CD4-positive, alpha-beta T cell (primary cell): ENCODE measurements at places on chromosomes 6 and 20.

GRCh38 chr20:37316116-37316774 is 26.8 kb downstream of the MANBAL start:
- DNase-seq, result no peak

- no peak for DNase-seq
Measured at GRCh38 chr6:35086636-35087360, 54.3 kb downstream of the TCP11 start.

DNA sequence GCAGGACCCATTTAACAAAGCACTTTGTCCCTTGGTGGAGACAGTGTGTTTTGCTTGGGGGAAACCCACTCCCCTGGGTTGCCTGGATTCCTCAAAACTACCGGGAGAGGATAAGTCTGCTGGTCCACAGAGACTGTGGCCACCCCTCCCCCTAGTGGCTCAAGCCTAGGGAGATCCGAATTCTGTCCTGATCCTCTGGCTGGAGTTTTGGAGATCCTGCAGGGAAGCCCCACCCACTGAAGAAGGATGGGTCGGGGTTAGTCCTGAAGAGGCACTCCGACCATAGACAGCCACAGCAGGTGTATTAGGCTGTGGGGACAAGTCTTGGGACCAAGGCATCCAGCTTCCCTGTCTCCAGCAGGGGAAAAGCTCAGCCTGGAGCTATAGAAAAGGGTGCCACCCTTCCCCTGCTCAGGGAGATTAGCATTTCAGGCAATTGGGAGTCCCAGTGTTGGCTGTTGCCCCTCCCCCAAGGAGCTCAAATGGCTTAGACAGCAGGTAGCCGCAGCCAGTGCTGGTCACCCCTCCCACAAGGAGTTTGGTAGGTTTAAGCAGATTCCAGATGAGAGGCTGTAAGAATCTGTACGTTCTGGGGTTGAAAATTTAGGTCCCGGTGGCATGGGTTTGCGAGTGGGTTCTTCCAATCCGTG is 750.0 kb downstream of the TBC1D32 start:
- no peak for DNase-seq

GRCh38 chr6:136123468-136123867 is 126.6 kb downstream of the MTFR2 start:
- DNase-seq, result no peak

GRCh38 chr6:82408952-82409431 is 45.4 kb downstream of the TPBG start:
- DNase-seq, result no peak

DNA sequence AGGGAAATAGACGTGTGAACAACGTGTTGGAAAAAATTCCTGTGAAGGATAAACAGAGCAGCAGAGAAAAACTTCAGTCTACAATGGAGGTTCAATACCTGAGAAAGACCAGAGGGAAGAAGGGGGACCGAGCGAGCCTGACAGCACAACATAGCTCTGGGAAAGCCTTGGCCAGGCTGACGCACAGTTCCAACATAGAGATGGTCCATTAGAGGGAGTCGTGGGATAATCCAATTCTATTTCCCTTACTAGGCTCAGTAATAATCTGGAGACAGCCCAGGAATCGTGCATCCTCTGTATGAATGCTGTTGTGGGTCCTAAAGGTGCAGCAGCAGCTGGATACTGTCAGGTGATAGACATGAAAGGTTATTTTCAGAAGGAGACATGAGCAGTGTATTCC is 370.8 kb upstream of the BTBD3 start:
- no peak for DNase-seq
